ENCODE measurements at places on chromosomes 6 and 20.

DNA sequence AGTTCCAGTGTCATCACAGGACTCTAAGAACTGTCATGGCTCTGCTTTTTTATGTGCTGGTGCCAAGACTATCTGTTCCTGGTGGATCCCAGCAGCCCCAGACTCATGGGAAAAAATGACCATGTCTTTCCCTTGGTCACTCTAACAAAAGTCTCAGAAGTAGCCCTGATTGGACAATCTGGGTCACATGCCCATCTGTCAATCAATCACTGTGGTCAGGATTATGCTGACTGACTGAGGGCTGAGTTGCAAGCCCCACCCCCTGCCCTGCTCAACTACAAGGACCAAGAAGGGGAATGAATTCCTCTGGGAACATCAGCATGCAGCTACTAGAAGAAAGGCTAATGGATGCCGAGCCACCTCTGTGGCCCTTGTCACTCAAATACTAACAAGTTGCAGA, 91.6 kb downstream of the EDN3 start:
- DNase-seq = no peak

DNA sequence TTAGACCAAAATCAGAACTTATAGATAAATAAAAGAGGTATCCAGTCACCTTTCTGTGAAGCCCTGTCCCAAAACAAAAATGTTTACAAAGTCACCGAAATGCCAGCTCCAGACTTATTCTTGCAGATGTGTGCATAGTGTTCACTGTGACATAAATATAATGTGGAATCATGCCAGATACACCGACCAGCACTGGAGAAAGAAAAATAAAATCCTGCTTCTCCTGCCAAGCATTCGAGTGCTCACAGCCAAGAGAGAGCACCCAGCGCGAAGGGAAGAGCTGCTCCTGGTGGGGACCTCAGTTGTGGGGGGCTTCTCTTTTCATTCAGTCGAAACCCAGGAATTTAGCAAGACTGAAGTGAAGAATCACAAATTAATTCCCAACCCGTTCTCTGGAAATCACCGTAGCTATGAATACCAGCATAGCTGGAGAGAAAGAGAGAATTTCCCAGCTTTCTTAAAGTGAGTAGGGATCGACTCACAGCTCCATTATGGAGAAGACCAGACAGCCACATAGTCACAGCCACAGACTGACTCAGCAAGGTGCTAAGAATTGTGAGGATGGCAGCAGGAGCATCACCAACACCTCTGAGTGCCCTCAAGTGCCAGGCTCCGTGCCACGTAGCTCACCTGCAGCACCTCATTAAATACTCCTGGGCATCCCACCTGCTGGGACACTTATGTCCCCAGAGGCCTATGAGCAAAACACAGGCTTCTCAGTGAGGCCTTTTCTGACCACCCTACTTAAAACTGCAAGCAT, 33.2 kb downstream of the BFSP1 start:
- DNase-seq = no peak

DNA sequence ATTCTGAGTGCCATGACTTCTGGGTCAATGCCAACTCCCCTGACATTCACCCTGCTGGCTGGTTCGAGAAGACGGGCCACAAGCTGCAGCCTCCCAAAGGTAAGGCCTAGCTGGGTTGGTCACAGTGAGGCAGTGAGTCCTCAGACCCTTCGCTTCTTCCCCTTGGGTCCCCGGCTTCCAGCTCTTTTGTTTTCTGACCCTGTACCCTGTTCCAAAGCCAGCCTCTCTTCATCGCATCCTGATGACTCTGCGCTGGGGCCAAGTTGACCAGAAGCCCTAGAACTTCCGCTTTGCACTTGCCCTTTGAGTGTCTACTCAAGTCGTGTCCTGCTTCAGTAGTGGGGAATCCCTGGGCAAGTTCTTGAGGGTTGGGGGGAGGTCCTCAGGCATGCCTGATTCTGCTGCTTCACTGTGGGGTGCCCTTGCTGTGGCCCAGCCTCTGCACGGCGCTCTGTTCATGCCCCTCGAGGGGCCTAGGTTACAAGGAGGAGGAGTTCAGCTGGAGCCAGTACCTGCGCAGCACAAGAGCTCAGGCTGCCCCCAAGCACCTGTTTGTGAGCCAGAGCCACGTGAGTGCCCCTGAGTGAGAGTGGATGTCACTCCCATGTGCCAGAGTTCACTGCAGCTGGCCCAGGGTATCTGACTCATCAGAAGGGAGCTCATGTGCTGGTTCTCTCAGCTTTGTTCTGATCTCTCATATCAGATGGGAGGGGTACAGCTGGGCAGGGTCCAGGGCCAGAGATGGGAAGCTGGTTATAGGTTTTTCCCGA, 23.0 kb downstream of the L3MBTL1 start:
- no peak for DNase-seq

DNA sequence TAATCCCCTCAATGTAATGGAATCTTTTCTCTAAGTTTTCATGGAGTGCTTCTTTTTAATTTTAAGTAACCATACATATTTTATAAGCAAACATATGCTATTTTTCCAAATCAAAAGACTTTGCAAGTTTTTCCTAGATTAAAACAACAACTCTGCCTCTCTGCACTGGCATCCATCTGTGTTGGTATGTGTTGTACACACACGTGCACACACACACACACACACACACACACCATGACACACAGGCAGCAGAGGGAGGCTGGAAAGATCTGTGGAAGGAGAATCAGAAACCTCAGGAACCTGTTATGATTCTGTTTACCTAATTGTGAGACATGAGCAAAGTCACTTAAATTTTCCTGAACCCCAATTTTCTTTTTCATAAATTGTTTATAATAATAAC, 295.0 kb upstream of the PRDM1 start:
- no peak for DNase-seq

GRCh38 chr6:133594652-133595110, 294.2 kb upstream of the TCF21 start:
- DNase-seq = no peak

- DNase-seq = no peak
Measured at GRCh38 chr20:20489054-20489453, 121.2 kb downstream of the INSM1 start.

DNA sequence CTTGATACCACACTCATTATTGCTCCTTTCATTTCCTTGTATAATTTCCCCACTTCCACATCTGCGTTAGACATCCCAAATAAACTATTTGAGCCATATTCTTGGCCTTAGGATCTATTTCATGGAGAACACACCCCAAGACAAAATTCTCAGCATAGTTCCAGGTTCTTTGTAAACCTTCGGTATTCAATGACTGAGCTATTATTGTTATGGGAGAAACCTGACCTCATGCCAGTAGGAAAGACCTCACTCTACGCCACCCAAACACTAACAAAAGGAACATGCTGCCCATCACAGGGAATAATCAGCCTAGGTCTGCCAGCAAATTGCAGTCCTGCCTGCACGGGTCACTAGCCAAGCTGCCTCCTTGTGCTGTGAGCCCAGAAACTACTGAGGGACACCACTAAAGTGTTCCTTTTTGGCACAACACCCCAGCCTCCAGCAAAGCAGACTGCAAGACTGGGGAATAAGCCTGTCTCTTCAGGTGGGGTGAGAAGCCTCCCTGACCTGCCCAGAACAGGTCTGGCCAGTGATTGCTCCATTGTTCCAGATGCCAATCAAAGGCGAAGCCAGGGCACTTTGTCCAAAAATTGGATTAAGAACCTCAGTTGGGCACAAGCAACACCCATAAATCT, 371.8 kb downstream of the MAFB start:
- no peak for DNase-seq

- DNase-seq = no peak
Measured at GRCh38 chr6:162618448-162619002, 109.0 kb downstream of the PRKN start.

DNA sequence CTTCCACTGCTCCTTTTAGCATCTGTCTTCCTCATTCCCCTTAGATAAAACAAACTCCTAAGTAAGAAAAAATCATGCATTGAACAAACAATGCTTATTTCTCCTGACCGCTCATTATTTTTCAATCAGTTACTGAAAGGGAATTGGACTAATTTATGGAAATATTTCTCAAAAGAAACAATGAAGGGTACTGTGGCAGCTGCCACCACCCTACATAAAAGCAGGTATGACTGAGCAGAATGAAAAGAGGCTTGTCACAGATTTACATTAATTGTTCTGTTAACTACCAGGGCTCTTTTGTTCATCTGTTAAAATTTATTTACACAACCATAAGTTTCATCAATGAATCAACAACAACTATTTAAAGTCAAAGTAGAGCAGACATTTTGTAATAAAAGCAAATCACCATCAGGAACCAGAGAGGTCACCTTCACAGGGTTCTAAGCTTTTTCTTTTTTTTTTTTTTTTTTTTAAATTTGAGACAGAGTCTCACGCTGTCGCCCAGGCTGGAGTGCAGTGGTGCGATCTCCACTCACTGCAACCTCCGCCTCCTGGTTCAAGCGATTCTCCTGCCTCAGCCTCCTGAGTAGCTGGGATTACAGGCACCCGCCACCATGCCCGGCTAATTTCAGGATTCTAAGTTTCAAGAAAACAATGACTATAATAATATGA, 204.0 kb downstream of the PTPRK start:
- DNase-seq = no peak

GRCh38 chr6:11824986-11825385, 46.4 kb upstream of the ADTRP start:
- DNase-seq = no peak

- DNase-seq = no peak
Measured at GRCh38 chr20:63090682-63091571, 84.2 kb upstream of the BHLHE23 start.

- DNase-seq = no peak
Measured at GRCh38 chr6:22904431-22904830, 335.1 kb downstream of the HDGFL1 start.

GRCh38 chr6:77010931-77011542, 452.3 kb downstream of the HTR1B start:
- no peak for DNase-seq

DNA sequence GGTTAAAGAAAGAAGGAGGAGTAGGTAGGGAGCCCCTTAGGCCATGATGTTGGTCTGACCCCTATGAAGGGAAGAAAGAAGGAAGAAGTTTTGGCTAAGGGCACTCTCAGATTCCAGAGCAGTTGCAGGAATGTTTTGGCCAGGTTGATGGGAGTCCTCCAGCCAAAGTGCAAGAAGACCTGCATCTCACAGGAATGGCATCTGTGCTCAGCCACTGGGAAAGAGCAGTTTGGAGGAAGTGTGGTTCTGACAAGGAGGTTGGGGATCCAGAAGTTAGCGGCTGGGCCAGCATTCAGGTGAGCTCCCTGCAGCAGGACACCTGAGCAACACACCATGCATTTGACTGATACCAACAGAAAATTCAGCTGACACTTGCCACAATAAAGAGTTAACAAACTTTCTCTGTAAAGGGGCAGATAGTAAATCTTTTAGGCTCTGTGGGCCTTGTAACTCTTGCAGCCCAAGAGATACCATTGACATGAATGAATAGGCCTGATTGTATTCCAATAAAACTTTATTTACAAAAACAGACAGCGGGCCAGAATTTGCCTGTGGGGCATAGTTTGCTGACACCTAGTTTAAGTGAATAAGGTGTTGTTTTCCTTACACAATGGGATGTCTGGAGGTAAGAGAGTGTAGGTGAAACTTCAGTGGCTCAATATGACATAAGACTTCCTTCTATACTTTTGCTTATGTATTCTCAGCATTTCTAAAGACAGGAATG, 71.0 kb downstream of the EDN1 start:
- no peak for DNase-seq

DNA sequence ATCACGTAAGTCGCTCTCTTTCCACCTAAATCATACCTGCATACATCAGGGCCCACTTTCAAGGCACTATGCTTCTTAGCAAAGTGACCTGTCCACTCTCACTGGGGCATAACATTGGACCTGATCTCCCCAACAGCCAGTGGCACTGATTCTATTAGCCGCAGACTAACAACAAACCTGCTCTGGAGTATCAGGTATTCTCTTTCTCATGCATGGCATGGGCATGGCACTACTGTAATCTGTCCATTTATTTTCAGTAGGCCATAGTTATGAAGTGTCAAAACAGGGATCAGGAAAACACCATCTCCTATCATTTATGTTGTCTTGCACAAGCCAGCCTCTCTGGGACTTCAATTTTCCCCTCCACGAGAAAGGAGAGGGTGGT, 8.5 kb downstream of the CALHM4 start:
- DNase-seq = no peak

GRCh38 chr6:44645276-44645675, 257.8 kb downstream of the CDC5L start:
- no peak for DNase-seq

DNA sequence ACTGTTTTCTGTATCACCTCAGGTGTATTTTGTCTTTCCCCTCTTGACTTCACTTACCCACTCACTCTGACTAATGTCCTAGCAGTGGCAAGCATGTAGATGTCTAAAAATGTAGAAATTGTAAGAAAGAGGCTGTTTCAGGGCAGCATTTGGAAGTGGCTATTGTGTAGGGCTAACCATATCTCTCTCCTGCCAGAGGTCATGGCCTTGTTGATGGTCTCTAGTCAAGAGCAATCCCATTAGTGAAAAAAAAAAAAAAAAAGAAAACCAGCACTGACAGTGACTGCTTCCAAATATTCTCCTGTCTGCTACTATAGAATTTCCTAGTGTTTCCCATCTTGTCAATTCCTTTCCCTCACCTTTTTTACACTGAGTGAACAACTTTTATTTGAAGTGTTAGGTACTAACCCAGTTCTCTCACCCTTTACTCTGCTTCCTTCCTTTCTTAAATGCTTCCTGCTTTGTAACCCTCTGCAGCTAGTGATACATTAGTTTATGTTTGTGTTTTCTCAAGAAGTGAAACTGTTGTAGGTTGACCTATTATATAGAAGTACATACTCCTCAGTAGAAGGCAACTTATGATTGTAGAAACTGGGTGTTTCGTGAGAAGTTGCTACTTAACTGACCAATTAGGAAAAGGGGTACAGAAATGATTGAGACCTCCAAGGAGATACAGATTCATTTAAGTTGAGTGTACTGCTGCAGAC, 174.1 kb upstream of the PTPRK start:
- DNase-seq = no peak

DNA sequence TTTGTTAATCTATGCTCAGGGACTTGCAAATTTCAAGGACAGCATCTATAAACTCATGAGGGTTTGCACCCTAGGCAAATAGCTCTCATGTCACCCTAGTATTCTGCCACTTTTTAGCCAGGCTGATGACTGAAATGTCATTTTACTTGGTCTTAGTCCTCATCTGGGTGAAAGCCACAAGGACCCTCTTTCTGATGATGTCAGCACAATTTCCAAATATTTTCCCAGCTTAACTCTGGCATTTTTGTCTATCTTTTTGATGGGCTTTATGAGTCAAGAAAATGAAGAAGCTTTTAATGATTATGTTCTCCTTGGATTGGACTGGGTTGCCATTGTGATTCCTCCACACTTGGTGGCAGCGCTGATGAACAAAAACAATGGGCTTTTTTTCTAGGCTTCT, 420.1 kb upstream of the BTBD3 start:
- DNase-seq = no peak

- DNase-seq = no peak
Measured at GRCh38 chr20:53515749-53516148, 77.9 kb downstream of the ZNF217 start.
